ENCODE measurements at places on chromosomes 13 and 19. TPM values are rescaled to one million over a fixed set of nuclear protein-coding genes. Genes with fewer than 3 reads are reported as not detected.

GRCh38 chr13:24328145-24328544, 18.8 kb downstream of the C1QTNF9 start:
- no peaks in the 10 kb centered on the region for H3K36me3 ChIP-seq
- no peak overlapping the region for H3K27ac ChIP-seq
- no peak overlapping the region for H3K4me3 ChIP-seq

GRCh38 chr13:52851137-52851962, 2.9 kb upstream of the PCDH8 start:
- no peak overlapping the region for H3K4me3 ChIP-seq
- no peaks in the 10 kb centered on the region for H3K36me3 ChIP-seq
- H3K27me3 ChIP-seq: no peaks in the 10 kb centered on the region

The CCL25 gene
- total RNA-seq: not detected

The SERPINE3 gene
- total RNA-seq: not detected

DNA sequence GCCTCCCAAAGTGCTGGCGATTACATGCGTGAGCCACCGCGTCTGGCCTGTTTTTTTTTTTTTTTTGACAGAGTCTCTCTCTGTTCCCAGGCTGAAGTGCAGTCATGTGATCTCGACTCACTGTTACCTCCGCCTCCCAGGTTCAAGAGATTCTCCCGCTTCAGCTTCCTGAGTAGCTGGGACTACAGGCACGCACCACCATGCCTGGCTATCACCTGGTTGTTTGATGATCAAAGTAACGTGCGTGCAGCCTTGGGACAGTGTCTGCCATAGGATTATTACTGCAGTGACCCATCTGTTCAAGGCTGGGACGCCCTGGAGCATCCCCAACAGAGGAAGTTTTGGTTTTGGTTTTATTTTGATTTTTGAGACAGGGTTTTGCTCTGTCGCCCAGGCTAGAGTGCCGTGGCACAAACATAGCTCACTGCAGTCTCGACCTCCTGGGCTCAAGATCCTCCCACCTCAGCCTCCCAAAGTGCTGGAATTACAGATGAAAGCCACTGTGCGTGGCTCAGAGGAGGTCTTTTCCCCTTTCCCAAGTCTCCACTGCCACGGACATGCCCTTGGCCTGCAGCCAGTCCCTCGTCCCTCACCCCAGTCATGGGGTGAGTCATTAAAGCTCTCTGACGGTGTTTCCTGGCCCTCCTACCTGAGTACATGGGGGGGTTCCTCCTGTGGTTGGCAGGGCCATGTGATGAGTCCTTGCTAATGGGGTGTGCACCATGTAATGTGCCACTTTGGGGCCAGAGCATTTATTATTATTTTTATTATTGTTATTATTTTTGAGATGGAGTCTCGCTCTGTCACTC, 65.6 kb downstream of the IER2 start:
- H3K4me1 ChIP-seq: peaks cover 4% of the 10 kb centered on the region
- H3K4me3 ChIP-seq: no peak overlapping the region
- no peak overlapping the region for H3K27ac ChIP-seq
- H3K36me3 ChIP-seq: no peaks in the 10 kb centered on the region
- DNase-seq: peak; percentile 29

The ZNF543 gene
- total RNA-seq: 19.8 TPM

The POSTN gene
- total RNA-seq: not detected

DNA sequence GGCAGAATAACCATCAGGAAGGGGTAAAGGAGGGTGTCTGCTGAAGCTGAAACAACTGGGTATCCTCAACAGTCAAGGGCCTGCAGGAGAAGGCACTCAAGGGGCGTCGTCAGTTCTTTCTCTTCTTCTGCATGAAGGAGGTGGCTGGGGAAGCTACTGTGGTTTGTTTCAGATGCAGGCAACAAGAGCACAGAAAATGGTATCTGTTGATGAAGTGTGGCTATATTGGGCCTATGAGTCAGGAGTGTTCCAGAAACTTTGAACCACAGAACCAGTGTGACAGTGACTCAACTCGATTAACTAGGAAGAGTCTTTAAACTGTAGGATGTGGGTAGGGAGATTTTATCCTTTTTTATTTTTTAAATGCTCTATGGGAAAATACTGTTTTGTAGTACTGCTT, 686.3 kb downstream of the FGF9 start:
- H3K27ac ChIP-seq: no peak overlapping the region
- no peak overlapping the region for H3K4me3 ChIP-seq
- no peak for DNase-seq
- no peaks in the 10 kb centered on the region for H3K4me1 ChIP-seq

The RAD23A gene
- total RNA-seq: 144 TPM

- H3K27me3 ChIP-seq: no peaks in the 10 kb centered on the region
- no peak overlapping the region for H3K4me3 ChIP-seq
- H3K27ac ChIP-seq: no peak overlapping the region
- DNase-seq: no peak
Observed at GRCh38 chr13:100525453-100526317, 62.9 kb downstream of the GGACT start.

The MZT1 gene
- 67.4 TPM for total RNA-seq

The ZNF850 gene
- 0.97 TPM for total RNA-seq

- H3K4me1 ChIP-seq: peaks cover 69% of the 10 kb centered on the region
- no peak overlapping the region for H3K27ac ChIP-seq
- peak overlapping the region; percentile 33 for H3K4me3 ChIP-seq
- no peak for DNase-seq
- H3K27me3 ChIP-seq: no peaks in the 10 kb centered on the region
Observed at GRCh38 chr19:55673465-55673864, 1.6 kb upstream of the EPN1 start.

DNA sequence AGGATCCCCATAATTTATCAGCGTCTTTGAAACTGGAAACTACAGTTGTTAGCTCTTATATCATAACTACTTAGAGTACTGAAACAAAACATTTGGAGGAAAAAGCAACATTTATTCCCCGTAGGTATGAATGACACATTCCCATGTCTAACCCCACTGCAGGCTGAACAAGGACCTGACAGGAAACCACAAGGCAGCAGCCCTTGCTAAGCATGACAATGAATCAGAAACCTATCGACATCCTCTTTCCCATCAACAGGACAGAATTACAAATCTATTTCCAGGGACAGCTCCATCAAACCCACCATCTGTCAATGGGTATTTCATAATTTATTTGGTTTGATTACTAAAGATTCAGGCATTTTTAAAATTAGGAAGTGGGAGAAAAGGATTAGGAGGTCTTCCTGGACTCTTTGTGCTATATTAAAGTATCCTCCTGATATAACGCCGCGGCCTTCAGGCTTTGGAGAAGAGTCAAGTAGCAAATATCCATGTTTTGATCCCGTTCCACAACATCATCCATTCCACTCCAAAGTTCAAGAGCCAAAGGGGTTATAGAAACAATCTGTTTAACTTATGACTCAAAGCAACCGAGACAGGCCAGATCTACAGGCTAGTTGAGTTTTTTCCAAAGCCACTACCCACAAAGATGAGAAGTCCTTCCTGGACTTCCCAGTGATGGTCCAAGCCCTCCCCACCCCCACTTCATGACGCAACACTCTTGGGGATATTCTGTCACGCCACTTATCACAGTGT, 51.1 kb downstream of the FAM216B start:
- DNase-seq: no peak
- no peaks in the 10 kb centered on the region for H3K4me1 ChIP-seq
- H3K36me3 ChIP-seq: no peaks in the 10 kb centered on the region
- H3K27ac ChIP-seq: no peak overlapping the region

The MAST1 gene
- total RNA-seq: 3.3 TPM

The TMEM143 gene
- total RNA-seq: 7.8 TPM

GRCh38 chr13:99295488-99296252, 11.5 kb downstream of the GPR183 start:
- peaks cover 67% of the 10 kb centered on the region for H3K4me1 ChIP-seq
- H3K27ac ChIP-seq: peak overlapping the region; percentile 35

DNA sequence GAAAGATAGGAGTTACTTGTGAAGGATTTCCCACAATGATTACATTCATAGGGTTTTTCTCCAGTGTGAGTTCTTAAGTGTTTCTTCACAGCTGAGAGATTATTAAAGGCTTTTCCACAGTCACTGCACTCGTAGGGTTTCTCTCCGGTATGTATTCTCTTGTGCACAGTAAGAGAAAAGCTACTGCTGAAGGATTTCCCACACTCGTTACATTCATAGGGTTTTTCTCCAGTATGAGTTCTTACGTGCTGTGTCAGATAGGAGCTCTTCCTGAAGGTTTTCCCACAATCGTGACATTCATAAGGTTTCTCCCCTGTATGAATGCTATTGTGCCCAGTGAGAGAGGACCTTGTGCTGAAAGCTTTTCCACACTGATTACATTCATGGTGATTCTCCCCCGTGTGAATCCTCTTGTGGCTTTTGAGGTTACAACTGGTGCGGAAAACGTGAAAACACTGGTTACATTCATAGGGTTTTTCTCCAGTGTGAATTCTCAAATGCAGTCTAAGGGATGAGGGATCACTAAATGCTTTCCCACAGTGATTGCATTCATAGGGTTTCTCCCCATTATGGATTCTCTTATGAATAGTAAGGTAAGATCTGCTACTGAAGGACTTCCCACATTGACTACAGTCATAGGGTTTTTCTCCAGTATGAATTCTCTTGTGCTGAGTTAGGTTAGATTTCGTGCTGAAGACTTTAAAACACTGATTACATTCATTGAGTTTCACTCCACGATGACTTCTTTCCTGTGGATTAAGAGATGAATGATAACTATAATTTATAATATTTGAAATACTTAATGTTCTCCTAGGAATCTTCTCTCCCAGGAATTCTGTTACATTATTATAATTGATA, 20.6 kb downstream of the ZNF558 start:
- H3K27me3 ChIP-seq: no peaks in the 10 kb centered on the region
- H3K4me3 ChIP-seq: no peak overlapping the region
- H3K36me3 ChIP-seq: peaks cover 92% of the 10 kb centered on the region
- no peak overlapping the region for H3K27ac ChIP-seq
- no peaks in the 10 kb centered on the region for H3K4me1 ChIP-seq

DNA sequence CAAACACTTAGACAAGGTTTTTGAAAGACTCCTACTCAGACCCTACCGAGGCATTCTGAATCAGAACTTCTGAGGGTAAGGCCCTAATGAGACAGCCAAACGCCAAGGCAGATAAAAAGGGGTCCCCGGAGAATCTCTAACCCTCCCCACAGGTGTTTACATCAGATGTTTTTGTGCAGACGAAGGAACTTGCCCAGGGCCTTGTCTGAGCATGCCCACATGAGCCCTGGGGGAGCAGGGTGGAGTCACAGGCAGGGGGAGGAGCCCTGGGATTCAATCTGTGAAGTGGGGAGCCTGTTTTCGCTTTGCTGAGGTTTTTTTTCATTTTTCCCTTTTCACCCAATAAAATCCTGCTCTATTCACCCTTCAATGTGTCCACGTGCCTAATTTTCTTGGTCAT, 61.6 kb upstream of the MED4 start:
- DNase-seq: peak; percentile 50
- H3K27me3 ChIP-seq: no peaks in the 10 kb centered on the region
- H3K4me1 ChIP-seq: peaks cover 9% of the 10 kb centered on the region
- no peaks in the 10 kb centered on the region for H3K36me3 ChIP-seq
- H3K27ac ChIP-seq: no peak overlapping the region

DNA sequence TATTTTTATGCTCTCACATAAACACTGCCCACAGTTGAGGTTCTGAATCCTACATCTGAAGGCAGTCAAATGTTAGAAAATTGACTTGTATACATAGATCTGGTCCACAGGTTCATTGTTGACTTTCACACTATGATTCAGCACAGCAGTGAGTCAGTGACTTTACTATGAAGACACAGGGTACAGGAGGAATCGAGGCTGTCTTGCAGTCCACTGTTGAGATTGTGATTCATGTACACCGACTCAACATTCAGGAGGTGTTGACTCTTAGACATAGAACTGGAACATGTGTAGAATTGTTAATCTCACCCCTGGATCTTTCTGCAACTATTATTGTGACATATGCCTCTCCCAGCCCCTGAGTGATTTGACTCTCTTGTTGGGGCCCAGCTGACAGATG, 74.3 kb upstream of the ZNF43 start:
- no peak for DNase-seq
- no peaks in the 10 kb centered on the region for H3K4me1 ChIP-seq
- H3K36me3 ChIP-seq: no peaks in the 10 kb centered on the region

DNA sequence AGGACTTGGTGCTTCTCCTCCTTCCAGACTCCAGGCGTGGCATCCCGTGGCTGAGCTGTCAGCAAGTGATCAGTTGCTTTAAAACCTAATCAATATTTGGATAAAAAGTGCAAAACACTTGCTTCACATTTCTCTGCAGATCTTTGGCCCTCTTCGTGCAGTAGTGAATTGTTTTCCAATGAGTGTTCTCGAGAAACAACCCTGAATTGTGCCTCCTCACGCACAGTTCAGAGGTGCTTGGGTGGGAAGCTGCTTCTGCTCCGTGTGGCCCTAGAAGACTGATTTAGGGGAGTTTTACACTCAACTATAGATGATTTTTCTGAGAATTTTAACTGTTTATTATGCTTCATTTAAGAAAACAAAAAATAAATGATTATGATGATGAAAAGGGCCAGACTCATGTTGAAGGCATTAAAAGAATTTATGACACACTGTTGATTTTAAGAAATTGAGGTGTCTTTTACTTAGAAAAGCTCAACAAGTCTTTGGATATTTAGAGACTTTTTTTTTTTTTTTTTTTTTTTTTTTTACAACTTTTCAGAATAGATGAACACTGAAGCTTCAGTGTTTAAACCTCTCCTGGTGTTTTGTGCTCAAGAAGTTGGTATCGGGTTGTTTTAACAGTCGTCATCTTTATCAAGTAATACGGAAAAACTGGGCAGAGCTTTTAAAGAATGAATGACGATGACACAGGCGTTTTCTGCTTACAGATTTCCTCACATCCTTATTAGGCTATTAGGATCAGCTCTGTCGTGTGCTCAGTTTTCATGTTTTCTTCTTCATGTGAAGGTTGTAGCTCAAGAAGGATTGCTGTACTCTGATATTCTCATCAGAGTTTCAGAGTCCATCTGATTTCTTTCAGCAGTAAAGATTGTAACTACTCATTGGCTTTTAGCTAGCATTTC, 39.5 kb upstream of the TEX29 start:
- DNase-seq: no peak
- H3K27ac ChIP-seq: no peak overlapping the region
- H3K27me3 ChIP-seq: no peaks in the 10 kb centered on the region
- peaks cover 49% of the 10 kb centered on the region for H3K36me3 ChIP-seq
- no peak overlapping the region for H3K4me3 ChIP-seq

The DAND5 gene
- 0.52 TPM for total RNA-seq

- no peak for DNase-seq
- no peak overlapping the region for H3K27ac ChIP-seq
- no peak overlapping the region for H3K4me3 ChIP-seq
- H3K27me3 ChIP-seq: no peaks in the 10 kb centered on the region
- H3K36me3 ChIP-seq: no peaks in the 10 kb centered on the region
- H3K4me1 ChIP-seq: peaks cover 3% of the 10 kb centered on the region
Observed at GRCh38 chr13:85825454-85825853, 26.2 kb upstream of the SLITRK6 start.

Data from Karpas-422 (cell line).